ENCODE measurements at places on chromosomes 2 and 18. TPM values are rescaled to one million over a fixed set of nuclear protein-coding genes. Genes with fewer than 3 reads are reported as not detected.

Gene IL36A
- not detected for total RNA-seq

Gene LYPD6B
- total RNA-seq: not detected

Gene ANKRD30B
- total RNA-seq: not detected

Gene ALK
- not detected for total RNA-seq

Gene SNORC
- 48.5 TPM for total RNA-seq

Gene MDH1B
- total RNA-seq: 0.86 TPM

Gene C2orf15
- total RNA-seq: 12.2 TPM

Gene TSPYL6
- total RNA-seq: not detected

Gene CENPA
- 38.5 TPM for total RNA-seq

Gene AFG3L2
- 86.3 TPM for total RNA-seq

Gene RALBP1
- 33.1 TPM for total RNA-seq

Gene SULT6B1
- not detected for total RNA-seq

Gene SLC9A2
- 0.02 TPM for total RNA-seq

Gene TCF23
- total RNA-seq: 0.04 TPM

Gene ING5
- 56.7 TPM for total RNA-seq

Gene PELI1
- total RNA-seq: 14.9 TPM

Gene POTEE
- 0.48 TPM for total RNA-seq

Gene LBX2
- total RNA-seq: 4.0 TPM

Gene PRPF40A
- 298 TPM for total RNA-seq

Gene INHBB
- 0.17 TPM for total RNA-seq

Gene PTPRN
- not detected for total RNA-seq

Measured in HepG2 (cell line).